ENCODE measurements at places on chromosomes 7 and 10. TPM values are rescaled to one million over a fixed set of nuclear protein-coding genes. Genes with fewer than 3 reads are reported as not detected.

GRCh38 chr7:74388880-74389415, 64.8 kb upstream of the GTF2IRD1 start:
- DNase-seq: no peak

Gene SUN3
- 0.45 TPM for total RNA-seq

- DNase-seq: no peak
Measured at GRCh38 chr7:106246902-106247711, 37.7 kb downstream of the NAMPT start.

DNA sequence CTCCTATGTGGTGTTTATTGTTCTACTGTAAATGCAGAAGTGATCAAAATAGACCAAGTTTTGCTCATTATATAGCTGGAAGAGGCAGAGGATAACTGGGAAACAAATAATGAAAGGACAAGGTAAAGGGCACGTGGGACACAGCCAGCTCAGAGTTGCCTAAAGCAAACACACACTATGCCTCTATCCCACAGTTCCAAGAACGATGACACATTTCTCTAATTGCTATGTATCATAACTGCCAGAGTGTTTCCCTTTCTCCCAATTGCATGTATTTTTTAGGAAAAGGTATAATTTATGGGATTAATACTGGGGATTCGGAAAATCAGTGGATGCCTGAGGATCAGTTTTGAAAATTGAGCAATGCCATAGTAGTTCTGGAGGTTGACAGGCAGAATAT, 49.0 kb downstream of the CCDC71L start:
- peak; percentile 23 for DNase-seq

Gene PTER
- total RNA-seq: 14.8 TPM

Gene LIPN
- not detected for total RNA-seq

GRCh38 chr7:100029596-100029995, 14.2 kb downstream of the ZKSCAN1 start:
- DNase-seq: peak; percentile 18

- DNase-seq: no peak
Measured at GRCh38 chr10:128614016-128614605, 487.9 kb upstream of the MKI67 start.

Gene LRRC4
- under 0.01 TPM for total RNA-seq

- no peak for DNase-seq
Measured at GRCh38 chr7:83731154-83731553, 82.2 kb upstream of the SEMA3E start.

DNA sequence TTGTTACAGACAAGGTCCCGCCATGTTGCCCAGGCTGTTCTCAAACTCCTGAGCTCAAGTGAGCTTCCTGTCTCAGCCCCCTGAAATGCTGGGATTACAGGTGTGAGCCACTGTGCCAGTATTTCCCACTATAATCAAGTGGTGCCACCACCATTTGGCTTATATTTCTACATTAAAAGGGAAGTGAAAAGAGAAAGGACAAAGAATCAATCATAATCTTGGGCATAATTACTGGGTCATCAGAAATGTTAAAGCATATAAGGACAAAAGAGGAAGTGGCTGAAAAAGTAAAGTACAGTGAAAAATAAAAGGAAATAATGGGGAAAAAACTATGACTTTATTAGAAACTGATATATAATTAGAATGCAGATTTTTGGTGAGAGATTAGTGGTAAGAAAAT, 25.7 kb upstream of the ENTPD1 start:
- no peak for DNase-seq

Measured in mammary epithelial cell (primary cell).